ENCODE measurements at places on chromosomes 2 and 18.

DNA sequence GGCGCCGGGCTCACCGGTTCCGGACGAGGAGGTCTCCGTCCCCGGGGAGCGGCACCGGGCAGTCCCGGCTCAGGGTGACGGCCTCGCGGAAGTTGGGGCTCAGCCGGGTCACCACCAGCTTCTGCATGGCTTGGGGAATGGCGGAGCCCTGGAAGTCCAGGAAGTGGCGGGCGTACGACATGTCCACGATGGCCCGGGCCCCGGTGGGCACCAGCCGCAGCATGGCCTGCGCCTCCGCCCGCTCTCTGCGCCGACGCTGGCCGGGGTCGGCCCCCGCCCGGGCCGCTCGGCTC lies 157 bp downstream of the PTGR3 start:
- DNase-seq, result no peak

DNA sequence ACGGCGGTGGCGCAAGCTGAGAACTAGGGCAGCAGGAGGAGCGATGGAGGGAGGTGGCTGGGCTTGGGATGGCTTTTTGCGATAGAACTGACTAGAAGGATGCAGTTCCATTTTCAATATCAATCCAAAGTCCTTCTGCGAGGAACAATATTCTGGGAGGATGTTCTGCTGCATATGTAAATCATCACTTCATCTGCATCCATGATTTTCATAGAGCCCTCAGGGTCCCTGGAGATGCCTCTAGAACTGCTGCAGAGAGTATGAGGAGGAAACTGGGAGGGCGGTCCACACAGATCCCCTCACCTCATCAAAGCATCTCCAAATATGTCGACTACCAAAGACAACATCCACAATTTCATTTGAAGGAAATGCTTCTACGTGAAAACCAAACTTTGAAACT lies 20.8 kb downstream of the CACNB4 start:
- no peak for DNase-seq

DNA sequence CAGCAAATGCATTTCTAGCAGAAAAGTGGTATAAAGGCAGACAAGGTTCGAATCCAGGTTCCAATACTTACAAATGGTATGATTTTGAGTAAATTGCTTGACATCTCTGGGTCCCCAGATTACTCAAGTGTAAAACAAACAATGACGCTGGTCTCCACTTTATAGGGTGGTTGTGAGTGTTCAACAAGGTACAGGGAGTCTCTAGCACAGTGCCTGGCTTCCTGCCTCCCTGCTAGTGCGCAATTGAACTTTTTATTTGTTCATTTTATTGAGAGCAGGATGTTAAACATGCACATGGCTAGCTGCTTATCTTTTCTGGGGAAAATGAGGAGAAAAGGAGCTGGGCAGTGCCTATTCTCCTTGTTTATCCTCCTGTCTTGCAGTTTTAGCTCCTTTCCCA lies 74.9 kb upstream of the MYL1 start:
- DNase-seq, result no peak

GRCh38 chr2:55992455-55992854 lies 68.9 kb upstream of the EFEMP1 start:
- DNase-seq, result peak; percentile 100

- DNase-seq, result no peak
Measured at GRCh38 chr2:35614640-35615039, 740.9 kb upstream of the CRIM1 start.

- no peak for DNase-seq
Measured at GRCh38 chr2:98693477-98693876, 37.5 kb downstream of the MGAT4A start.
